Head of caudate nucleus (tissue), 42 donors: ENCODE measurements at places on chromosomes 2 and 18.
A peak's percentile ranks its signal among the peaks of the same experiment; 100 is the strongest.

- no peak for DNase-seq
These were observed 15.1 kb upstream of the WDR33 start for GRCh38 chr2:127826047-127826446.

DNA sequence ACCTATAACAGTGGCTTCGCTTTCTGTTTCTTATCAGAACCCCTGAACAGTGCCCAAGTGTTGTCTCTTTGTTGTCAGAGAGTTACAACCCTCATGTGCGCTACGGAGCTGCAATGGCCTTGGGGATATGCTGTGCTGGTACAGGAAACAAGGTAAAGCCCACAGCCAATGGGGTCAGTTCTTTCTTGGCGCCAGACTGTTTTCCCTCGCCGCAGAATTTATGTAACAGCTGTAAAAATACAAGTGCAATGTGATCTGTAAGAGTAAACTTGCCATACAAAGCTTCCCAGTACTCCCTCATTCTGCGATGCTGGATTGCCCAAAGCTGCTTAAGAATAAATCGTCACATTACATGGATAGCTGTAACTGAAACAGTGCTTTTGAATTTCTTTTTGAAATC, 13.9 kb upstream of the HTR2B start:
- no peak for DNase-seq

GRCh38 chr2:160229591-160229990, 29.5 kb upstream of the ITGB6 start:
- no peak for DNase-seq

DNA sequence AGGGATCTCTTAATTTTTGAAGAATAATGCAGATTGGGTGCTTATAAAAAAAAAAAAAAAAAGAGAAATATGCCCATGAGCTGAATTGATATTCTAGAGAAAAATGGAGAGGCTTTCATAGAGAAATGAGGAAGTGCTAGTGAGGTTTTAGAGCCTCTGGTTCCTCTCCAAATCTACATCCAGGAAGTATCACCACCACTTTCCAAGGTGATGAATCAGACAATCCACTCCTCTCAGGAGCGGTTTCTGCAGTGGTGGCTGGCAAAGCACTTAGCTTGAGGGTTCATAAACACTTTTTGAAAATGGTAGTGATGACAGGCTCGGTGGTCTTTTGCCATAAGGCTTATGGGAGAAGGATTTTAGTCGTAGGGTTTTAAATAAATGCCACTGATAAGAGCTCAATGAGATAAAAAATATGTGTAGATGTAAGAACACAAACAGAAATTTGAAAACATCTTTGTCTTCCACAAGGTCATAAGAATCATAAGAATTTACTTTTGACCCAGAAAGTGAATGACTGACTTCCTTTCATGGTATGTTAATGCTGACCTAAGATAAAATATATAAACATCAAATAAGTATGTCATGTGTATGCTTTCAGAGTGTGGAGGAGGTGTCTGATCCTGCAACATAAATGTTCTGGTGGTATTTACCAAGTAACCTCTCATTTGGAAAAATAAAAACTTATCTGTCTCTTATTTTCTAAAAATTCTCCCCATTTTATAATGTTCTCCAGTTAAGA, 42.1 kb upstream of the DSG1 start:
- DNase-seq = no peak

DNA sequence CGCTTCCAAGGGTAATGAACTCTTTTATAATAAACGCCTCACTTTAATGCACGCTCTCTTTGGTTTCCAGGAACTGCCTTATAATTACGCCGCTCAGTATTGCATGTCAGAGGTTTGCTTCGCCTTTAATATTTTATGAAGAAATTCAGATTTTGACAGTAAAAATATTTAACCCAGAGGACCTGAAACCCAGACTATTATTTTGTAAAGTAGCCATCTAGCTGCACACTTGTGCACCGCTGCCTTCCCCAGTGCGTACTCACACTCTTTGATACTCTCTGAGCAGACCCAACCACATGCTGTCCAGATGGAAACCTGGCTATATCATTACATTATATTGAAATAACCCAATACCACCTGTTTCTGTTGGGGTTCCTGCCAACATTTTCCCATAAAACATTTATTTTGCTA, 270.1 kb downstream of the C1D start:
- DNase-seq = no peak

DNA sequence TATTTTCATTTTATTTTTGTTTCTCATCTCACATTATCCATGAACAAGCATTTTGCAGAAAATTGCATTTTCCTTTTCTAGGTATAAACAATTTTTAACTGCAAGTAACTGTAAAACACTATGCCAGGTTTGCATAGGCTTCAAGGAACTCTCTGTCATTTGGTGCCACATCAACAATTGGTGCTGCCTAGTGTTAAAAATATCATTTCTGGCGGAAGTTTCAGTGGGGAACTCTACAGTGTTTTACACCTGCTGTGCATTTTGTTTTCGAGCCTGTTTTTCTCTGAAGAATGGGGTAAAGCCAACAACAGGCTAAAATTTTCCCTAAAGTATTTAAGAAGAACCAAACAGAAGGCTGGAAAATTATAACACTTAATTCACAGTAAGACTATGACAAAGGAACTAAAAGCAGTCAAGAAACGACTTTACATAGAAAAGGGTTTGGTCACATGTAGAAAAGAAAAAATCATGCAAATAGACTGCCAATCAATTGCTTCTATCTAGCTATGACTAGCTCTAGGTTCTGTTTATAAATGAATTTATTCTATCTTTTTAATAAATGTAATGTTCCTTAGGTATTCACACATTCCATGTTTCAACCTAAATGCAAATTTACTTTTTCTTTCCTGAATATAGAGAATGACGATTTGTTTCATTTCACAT, 21.4 kb upstream of the FRZB start:
- no peak for DNase-seq

- no peak for DNase-seq
These were observed 547.0 kb downstream of the NUP35 start for GRCh38 chr2:183671233-183671632.

DNA sequence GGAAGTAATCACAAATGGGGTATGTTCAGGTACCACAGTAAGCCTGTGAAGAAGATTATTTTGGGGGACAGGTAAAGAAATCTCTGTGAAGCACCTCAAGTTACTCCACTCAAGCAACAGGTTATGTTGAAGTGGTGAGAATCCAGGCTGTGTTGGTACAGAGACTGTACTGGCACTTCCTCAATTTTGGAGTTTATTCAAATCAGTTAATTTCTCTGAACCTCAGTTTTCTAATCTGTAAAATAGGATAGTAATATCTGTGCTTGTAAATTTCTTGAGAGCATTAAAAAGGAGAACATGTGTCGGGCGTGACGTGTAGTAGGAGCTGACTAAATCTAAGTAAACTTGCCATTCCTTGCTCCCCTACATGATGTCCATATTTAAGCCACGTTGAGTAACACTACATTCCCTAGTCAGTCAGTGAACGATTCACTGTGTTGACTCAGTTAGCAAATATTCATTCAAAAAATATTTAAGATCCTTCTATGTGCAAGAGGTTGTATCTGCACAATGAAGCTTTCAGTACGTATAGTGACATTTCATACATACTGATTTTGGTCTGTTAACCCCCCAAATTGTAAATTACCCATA, 504.2 kb downstream of the ZEB2 start:
- no peak for DNase-seq

- no peak for DNase-seq
These were observed 28.2 kb upstream of the BIN1 start for GRCh38 chr2:127134833-127135830.

- DNase-seq = no peak
These were observed 29.3 kb downstream of the PELI1 start for GRCh38 chr2:64114912-64115277.

GRCh38 chr18:27564066-27564465, 379.0 kb upstream of the CHST9 start:
- DNase-seq = no peak

- DNase-seq = no peak
These were observed 29.7 kb upstream of the FAHD2A start for GRCh38 chr2:95372845-95373244.

- DNase-seq = peak; percentile 22
These were observed 146.6 kb downstream of the SMAD7 start for GRCh38 chr18:48803951-48804855.

DNA sequence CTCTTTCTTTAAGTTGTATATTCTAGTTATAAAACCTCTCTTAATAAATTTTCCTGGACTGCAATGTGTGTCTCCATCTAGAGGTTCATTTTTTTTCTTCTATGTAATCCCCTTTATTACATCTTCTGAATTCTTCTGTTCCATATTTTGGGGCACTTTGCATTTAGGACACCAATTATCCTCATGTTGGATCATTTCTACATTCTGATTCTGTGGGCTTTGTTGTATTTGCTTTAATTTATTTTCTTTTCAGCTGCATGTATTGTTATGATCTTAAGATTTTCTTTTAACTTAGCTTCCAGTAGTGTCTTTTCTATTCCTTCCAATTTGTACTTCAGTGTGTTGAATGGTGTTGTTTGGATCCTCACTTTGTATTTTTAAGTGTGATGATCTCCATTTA, 5.2 kb upstream of the SKA1 start:
- no peak for DNase-seq

- peak; percentile 41 for DNase-seq
These were observed 7.4 kb downstream of the DLX2 start for GRCh38 chr2:172095146-172095904.

GRCh38 chr2:27708666-27709065, 45.0 kb downstream of the SLC4A1AP start:
- no peak for DNase-seq

DNA sequence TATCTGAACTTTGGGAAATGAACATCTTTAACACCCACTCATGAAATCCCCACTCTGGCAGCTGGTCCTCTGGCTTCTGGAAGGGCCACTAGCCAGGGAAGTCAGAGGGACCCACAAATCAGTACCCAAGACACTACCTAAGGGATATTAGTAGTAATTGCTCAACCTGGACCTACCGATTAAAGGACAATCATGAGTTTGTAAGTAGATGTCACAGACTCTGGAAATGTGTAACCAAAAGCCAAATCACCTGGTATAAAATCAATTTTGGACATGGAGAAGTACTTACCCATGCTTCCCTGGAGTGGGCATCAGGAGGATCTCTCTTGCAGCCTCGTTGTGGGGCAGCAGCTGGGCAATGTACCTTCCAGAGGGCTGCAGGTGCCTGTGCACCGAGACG, 389.8 kb downstream of the ALK start:
- no peak for DNase-seq

GRCh38 chr2:119590873-119591272, 46.6 kb downstream of the CFAP221 start:
- DNase-seq = no peak

DNA sequence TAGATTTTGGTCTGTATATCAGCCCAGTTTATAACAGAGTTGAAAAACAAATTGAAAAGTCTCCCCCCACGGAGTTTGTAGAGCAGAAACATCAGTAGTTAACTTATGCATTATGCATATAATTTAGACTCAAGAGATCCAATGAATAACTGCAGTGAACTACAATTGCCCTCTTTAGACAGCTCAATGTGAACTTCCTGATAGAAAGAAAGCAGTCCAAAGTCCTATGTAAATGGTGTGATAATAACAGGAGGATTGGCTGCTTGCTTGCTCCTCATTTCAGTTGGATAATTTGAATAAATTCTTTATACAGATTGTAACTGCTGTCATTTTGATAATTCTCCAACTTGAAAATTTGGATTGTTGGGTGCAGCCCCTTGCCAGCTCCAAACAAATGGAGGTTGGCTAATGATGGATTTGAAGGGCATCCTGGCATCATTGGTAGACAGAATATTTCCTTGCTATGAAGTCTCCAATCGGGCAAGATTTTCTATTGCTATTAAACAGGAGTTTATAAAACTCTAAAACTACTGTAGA, 297.1 kb downstream of the ASXL3 start:
- DNase-seq = no peak

DNA sequence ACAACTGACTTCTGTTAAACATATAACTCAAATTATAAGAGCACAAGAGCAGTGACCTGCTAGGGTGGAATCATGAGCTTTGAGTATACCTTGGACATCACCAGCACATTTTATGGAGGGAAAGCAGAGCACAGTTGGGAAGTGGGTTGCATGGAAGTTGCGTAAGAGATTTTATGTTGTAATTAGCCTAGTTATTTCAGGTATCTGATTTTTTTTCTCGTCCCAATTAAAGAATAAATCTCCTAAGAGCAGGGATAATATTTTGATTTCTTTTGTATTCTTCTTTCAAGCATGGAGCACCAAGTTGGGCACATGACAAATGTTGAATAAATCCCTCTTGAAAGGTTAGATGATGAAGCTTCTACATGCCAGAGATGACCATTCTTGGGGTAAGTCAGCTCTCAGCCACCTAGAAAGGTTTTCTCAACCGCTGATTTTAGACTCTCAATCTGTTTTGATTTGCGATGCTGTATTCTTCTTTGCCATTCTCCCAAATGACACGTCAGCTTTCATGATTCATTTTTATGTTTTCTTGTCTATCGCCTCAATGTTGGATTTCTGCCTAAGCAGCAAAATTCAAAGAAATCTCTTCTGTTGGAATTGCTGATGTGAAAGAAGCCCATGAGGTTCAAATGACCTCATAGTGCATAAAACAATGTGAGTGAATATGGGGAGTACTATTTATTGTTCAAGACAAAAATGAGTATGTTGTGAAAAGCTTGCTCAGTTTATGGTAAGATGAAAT, 15.3 kb upstream of the FN1 start:
- no peak for DNase-seq

DNA sequence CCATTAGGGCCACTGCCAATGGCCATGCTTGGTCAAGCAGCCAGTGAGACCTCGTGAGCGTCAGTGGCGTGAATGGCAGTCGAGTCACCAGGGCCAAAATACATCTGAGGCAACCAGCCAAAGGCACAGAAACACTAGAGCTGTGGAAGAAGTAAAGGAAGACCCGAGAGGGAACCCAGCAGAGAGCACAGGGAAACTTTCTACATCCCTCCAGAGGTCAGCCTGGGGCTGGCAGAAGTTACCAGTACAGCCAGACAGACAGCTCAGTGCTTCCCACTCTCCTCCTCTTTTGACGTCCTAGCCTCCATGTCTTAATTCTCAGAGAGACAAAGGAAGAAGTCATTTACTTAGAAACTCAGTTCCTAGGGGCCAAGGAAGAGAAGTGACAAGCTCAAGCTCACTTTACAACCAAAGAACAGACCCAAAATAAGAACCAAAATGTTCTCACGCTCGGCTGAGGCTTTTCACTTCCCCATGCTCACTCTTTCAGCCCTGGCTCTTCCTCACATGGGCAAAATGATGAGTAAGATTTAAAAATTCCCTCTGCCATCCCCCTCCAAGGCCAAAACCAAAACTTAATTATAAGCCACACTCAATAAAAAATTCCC, 8.7 kb downstream of the CYRIA start:
- DNase-seq = no peak

GRCh38 chr2:71821856-71822255, 325.8 kb downstream of the CYP26B1 start:
- no peak for DNase-seq
